ENCODE measurements at places on chromosomes 16 and 17.

GRCh38 chr17:67830440-67830839, 5.1 kb downstream of the BPTF start:
- no peak for DNase-seq

DNA sequence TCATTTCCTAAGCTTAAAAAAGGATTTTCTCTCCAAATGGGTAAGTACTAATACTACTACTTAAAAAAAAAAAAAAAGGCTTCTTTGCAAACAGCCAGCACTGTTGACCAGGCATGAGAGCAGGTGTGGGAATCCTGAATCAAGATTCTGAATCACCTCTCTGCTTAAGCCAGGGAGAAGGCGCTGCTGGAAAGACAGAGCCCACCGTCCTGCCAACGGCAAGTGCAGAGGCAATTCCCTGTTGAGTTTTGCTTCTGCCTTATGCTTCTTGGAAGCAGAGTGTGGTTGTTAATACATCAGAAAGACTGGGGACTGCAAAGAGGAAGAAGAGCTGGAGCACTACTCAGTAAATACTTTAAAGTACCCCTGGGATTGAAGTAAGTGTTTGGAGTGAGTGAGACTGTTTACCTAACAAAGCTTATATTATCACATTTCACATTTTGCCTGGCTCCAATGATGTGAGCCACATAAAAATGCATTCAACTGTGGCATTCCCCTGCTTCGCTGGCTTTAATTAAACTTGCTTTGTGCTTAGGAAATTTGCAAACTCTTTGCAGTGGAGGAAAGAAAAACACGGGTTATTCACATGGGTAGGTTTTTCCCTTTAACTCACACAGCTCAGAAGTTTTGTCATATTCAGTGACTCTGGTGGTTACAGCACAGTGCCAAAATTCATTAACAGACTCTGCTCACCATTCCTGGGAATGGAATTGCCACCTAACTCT, 86.0 kb upstream of the KIF2B start:
- DNase-seq: no peak

DNA sequence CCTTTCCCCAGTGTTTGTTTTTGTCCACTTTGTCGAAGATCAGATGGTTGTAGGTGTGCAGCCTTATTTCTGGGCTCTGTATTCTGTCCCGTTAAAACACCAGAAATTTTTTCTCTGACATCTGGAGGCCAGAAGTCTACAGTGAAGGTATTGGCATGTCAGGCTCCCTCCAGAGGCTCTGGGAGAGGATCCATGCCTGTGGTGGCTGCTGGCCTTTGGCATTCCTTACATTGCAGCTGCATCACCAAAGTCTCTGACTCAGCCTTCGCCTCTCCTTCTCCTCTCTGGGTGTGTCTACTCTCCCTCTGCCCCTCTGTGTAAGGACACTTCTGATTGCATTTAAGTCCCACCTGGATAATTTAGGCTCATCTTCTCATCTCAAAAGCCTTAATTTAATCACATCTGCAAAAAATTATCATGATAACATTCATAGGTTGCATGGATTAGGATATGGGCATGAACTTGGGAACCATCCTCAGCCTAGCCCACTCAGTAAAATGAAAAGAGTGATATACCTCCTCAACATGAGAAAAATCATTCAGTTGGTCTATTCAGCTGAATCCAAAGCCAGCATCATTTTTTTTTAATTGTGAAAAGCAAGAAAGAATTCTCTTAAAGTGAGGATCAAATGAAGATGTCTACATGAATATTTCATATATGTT, 78.0 kb downstream of the MAP2K6 start:
- peak; percentile 91 for DNase-seq

GRCh38 chr16:81729451-81729850, 49.6 kb upstream of the PLCG2 start:
- no peak for DNase-seq

DNA sequence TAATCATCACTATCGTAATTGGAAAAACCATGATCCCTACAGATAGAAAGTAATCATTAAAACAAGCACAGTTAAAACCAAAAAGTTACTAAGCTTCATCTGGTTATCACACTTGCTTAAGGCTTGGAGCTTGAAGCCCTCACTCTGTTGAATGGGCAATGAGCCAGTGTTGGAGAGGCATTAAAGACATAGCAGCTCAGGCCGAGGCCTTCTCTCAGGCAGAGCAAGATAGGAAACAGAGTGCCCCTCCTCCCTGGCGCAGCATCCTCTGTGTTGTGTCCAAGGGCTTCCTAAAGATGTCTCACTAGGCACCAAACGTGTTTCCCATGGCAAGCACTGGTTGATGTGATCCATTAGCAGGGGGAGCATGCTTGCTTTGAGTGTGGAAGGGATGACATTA, 34.9 kb upstream of the LGALS9 start:
- no peak for DNase-seq

- peak; percentile 15 for DNase-seq
Observed at GRCh38 chr17:76793775-76794174, 55.9 kb downstream of the MFSD11 start.

- DNase-seq: no peak
Observed at GRCh38 chr17:33288954-33289353, 4.1 kb downstream of the ASIC2 start.

DNA sequence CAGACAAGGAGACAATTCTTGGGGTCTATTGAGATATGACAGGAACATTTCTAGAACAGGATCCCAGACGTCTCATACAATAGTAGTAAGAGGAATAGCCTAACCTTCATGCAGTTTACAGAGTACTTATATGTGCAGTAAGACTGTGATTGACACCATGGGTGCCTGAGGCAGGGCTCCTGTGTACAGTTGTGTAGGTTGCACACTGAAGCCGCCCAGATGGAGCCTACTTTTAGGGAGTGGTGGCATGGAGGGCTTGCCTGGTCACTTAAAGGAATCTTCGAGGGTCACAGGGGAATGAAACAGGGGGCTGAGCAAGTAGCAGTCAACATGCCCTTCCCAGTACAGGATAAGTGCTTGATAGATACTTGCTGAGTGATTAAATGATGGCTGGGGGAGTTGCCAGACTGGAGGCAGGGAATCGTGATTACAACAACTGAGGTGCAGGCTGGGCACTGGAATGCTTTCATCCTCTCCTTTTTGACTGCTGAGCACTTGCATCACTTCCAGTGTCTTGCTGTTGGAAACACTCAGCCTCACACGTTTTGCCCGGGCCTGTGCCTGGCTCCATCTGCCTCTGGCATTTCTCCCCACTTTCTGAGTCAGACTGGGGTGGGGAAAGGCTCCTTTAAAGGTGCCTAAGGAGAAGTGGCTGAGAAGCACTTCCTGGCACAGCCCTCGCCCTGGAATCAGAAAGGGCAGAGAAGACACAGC, 71.0 kb downstream of the COPRS start:
- peak; percentile 83 for DNase-seq

- peak; percentile 5 for DNase-seq
Observed at GRCh38 chr17:71985111-71986039, 135.4 kb upstream of the SOX9 start.

- DNase-seq: no peak
Observed at GRCh38 chr17:48565022-48565554, 13.1 kb downstream of the HOXB4 start.

DNA sequence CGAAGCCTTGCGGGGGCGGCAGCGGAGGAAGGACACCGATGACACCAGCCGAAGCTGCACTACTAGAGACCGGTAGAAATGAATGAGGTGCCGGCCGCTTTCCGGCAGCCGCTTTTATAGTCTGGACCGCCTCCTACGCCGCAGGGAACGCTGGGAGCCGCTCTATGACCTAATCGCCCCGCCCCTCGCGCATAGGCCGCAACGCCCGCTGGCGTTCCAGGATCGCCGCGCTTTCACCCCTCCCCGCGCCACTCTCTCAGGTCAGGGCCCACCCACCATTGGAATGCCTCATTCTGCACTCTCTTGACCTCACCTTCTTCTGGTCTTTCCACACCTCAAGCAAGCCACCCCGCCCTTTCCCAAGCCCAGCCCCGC, at the start of gene DDX5:
DDX5 (minus strand) TSS at position 89 of the 375 bp plus-strand sequence. CDS start 170 bp downstream, outside the sequence.
- peak; percentile 97 for DNase-seq

DNA sequence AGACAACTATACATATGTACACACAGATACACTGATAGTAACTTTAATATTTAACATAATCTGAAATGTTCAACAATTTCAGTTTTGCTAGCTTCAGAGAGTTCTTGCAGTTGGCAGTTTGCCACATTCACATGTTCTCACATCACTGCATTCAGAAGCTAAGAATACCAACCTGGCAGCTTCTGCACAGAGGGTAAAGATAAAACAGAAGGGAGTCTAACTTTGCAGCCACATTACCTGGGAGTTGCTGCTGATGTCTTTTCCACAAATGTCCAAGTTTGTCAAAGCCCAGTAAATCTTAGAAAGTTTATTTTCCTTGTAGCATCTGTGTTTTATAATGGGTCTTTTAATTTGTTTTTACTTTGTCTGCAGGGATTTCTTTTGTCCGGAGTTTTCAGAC, 332.0 kb downstream of the BCAS3 start:
- DNase-seq: peak; percentile 39

DNA sequence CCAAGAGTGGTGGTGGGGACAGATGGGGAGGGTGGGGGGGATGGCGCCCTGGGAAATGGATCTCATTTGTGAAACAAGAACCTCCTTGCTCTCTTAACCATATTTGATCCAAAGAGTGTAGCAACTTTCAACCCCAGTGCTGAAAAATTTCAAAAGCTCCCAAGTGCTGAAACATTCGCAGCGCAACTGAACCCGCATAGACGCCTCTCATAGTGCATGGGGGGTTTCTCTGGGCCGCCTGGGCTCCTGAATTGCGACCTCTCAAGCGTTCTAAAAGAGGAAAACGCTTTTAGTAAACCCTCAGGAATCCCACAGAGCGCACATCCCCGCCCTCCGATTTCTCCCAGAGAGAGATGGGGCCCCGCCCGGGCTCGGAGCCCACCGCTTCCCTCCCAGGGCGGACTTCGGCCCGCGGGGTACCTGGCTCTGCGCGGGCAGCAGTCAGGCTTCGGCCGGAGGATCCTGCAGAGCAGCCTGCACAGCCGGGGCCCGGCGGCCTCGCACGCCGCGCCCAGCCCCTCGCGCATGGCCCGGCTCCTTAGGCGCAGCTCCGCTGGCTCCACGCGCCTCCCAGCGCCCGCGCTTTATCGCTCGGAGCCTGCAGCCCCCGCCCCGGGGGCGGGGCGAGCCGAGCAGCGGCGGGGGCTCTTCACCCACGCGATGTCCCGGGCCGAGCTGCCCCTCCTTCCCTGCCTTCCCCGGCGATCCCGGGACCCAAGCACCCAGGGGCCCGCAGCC, 7.0 kb downstream of the NOS2 start:
- peak; percentile 32 for DNase-seq

DNA sequence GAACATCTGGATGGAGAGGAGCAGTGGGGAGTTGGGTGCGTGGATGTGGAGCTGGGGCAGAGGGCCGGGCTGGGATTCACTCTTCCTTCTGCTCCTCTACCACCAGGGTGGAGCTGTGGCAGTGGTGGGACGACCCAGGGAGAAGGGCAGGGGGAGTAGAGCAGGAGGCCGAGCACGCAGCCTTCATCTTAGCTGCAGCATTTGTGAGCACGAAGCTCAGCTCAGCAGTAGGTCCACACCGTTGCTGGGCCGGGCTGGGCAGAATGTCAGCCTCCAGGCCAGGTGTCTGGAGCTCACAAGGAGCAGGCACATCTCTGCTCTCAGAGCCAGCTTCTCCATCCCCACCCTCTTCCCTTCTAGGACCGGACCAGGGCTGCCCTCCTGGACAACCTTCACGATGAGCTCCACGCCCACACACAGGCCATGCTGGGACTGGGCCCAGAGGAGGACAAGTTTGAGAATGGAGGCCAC, 55.7 kb downstream of the OR1D5 start:
- DNase-seq: no peak

DNA sequence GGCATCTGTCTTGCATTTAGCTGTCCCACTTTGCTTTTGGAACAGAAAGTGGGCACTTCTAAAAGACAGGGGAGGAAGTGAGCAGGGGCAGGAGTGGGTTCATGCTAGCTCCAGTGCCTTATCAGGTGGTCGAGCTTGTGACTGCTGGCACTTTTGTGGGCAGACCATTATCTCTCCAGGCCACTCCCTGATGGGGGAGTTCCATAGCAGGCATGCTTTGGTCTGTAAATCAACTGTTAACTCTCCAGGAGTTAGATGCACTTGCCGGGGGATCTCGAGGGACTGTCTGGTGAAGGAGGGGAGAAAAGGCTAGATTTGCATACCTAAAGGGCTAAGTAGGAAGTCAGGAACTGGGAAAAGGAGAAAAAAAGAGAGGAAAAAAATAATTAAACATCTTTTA, 9.3 kb upstream of the CARD14 start:
- no peak for DNase-seq

DNA sequence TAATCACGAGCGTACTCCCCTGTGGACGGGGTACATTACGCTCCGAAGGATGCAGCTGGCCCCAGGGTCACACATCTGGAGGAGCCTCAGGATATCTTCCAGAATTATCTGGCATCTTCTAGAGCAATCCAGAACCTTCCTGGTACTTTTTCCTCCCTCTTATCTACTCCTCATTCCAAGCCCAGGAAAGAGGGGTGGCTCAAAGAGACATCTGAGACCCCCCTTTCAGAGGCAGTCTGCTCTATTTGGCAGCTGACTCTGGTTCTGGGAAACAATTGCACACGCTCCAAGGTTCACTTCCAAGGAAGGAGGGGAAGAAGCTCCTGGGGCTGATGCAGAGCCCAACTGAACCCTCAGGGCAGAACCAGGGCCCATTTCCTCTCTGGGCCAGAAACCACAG, 14.9 kb downstream of the RBFOX3 start:
- no peak for DNase-seq

- DNase-seq: no peak
Observed at GRCh38 chr16:73198481-73198880, 150.6 kb upstream of the ZFHX3 start.

DNA sequence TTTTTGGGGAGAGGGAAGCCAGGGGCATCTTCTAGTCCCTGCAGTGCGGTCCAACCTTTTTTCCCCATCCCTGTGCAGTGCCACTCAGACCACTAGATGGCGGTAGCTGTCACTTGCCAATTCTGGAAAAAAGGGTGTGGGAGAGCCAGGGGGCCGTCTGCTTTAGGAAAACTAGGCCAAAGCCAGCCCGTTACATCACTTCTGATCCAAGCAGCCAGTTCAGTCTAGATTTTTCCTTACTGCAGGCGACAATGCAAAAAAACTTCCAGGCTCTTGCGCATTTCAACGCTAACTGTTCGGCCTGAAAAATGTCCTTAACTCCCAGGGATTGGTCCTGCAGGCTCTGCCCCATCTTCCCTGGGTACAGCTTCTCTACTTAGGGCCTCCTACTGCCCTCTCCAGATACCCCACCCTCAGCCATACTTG, 69.2 kb upstream of the CES5A start:
- DNase-seq: peak; percentile 88

GRCh38 chr17:65984299-65984698, 207.6 kb downstream of the CEP112 start:
- peak; percentile 15 for DNase-seq

- no peak for DNase-seq
Observed at GRCh38 chr17:71870546-71870862, 250.3 kb upstream of the SOX9 start.

DNA sequence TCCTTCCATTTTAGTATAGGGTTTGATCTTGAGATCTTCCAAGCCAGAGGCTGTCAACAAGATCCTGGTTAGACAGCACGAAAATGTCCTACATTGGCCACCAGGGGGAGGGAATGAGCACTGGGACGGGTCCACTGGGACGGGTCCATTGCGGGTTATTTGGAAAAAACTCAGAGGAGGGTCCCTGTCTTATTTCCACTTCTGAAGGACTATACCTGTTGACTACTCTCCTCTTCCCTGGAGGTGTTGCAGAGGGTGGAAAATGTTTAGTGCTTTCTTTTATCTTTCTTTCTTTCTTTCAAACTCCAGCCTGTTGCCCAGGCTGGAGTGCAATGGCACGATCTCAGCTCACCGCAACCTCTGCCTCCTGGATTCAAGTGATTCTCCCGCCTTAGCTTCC, 2.5 kb downstream of the TTLL6 start:
- peak; percentile 80 for DNase-seq

- peak; percentile 8 for DNase-seq
Observed at GRCh38 chr17:37147301-37147812, 198.6 kb downstream of the AATF start.

- no peak for DNase-seq
Observed at GRCh38 chr17:49051269-49051668, 54.1 kb downstream of the IGF2BP1 start.

Data from adipocyte (in vitro differentiated cells).